ENCODE measurements at places on chromosomes 6 and 20.

- DNase-seq: no peak
Observed at GRCh38 chr6:12313306-12313991, 23.3 kb downstream of the EDN1 start.

DNA sequence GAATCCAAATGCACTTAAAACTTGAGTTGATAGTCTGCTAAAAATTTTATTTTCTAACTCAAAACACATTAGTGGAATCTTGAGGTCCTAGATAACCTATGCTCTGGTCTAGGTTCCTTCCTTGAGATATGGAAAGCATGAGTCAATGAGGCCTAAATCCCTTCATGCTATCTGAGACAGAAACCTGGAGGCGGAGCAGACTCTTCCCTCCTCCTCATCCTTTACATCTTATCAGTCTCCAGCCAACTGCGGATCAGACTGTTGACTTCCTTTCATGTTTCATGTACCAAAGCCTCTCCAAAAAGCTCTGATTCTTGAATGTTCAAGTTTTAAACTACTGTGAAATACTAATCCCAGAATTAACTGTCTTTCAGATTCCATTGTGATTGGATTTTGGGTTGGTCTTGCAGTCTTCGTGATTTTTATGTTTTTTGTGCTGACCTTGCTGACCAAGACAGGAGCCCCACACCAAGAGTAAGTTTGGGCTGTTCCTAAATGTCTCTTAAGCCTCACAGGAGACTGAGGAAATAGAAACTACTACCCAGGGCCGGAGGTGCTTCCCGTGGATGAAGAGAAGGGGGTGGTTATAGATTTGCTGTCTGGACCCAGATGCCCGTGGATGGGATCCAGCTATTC is 29.1 kb downstream of the MRAP2 start:
- DNase-seq: no peak

DNA sequence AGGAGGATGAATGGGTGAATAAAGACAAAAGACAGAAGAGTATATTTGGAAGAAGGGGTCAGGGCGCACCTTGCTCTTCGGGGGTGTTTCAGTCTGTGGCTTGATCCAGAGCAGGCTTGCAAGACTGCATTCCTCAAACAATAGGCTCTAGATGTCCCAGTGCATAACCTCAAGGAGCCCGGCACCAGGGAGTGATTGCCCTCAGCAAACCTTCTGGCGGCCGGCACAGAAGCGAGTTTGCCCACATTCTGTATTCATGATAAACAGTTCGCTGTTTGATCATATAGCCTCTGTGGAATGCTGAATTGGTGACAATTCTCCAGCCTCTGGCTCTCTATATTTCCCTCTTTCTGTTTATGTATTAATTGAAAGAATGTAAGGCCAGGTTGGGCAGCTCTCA is 29.7 kb upstream of the HLA-DRB5 start:
- DNase-seq: no peak

DNA sequence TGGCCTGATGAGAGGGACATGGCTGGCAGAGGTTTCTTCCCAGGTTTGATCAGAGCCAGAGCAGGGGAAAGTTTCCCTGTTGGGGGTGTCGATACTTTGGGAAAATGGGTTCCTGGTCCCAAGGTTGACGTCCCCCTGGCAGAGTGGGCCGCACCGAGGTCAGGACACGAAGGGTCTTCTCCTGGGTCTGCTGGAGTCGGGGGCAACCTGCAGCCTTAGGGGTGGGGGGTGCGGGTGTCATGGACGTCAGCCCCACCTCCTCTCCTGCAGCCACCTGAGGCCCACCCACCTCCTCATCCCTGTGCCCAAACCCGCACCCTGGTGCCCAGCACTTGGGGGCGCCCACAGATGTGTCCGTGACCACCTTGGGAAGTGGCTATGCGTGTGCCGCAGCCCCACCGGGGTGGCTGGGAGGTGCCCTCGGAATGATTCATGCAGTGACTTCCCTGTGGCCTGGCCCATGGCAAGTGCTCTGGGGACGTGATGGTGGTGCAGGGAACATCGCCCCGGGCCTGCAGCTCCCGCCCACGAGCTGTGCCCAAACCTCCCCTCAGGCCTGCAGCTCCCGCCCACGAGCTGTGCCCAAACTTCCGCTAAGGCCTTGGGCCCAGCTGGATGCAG is 64.9 kb downstream of the YTHDF1 start:
- no peak for DNase-seq

DNA sequence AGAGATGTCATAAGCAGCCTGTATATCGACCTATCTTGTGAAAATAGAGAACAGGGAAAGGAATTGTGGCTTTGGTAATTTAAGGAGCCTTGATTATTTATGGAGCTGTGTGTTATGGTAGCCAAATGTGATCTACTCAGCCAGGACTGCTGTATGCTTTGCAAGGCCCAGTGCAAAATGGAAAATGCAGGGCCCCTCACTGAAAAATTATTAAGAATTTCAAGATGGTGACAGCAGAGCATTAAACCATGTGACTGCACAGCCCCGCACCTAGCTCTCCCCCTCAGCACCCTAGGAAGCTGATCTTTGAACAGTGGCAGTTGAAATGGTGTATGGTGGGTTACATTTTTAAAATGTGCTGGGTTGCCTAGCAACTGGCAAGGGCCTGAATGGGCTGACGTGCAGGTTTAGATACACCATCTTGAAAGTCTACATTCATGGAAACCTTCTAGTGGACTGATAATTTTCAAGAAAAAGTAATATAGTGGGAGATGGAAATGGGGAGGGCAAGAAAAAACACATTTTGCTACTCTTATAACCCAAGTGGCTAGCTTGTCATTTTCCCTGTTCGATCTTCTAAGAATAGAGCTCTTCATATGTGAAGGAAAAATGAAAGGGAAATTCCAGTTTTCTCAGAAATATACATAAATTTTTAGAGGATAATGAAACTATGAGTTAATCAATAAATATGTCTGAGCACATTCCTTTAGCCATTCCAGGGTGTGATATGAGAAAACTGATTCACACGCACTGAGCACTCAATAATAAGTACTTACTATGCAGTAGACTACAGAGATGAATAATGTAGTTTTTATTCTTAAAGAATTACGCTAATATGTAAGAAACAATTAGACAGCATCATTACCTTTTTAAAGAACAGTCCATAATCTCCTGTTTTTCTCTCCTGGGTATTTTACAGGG is 208.0 kb downstream of the ARHGAP18 start:
- no peak for DNase-seq

DNA sequence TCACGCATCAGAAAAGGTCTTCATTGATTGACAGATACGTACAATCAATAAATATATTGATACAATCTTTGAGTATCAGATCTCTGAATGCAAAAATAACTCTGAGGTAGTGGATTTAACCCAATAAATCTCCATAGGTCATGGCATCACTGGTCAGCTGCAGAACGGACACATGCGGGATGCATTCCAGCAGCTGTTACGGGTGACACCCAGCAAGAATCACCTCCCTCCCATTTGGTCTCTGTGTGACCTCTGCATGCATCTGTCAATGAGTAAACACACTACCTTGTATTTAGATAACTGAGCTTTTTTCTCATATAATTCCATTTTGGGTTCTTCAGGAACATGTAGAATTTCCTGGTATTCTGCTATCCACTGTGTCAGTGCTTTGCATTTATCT is 285.4 kb downstream of the SYNE1 start:
- DNase-seq: no peak

- no peak for DNase-seq
Observed at GRCh38 chr6:45045253-45045601, 282.9 kb upstream of the RUNX2 start.

GRCh38 chr6:146968041-146968760 is 236.0 kb upstream of the STXBP5 start:
- DNase-seq: no peak

All from activated CD8-positive, alpha-beta memory T cell treated with anti-CD3 and anti-CD28 coated beads, Interleukin-2, amount 50 U/mL, for 48 hours (primary cell).